ENCODE measurements at places on chromosomes 12 and 14. TPM values are rescaled to one million over a fixed set of nuclear protein-coding genes. Genes with fewer than 3 reads are reported as not detected.

- no peak overlapping the region for H3K27ac ChIP-seq
- no peaks in the 10 kb centered on the region for H3K27me3 ChIP-seq
Measured at GRCh38 chr12:126400831-126401230, 1335.6 kb downstream of the AACS start.

The DIO2 gene
- 10.7 TPM for total RNA-seq

The SPRYD4 gene
- 2.1 TPM for total RNA-seq

- no peak overlapping the region for H3K27ac ChIP-seq
- H3K27me3 ChIP-seq: no peaks in the 10 kb centered on the region
- no peak overlapping the region for H3K4me3 ChIP-seq
- no peaks in the 10 kb centered on the region for H3K36me3 ChIP-seq
- no peak for DNase-seq
Measured at GRCh38 chr12:41162461-41162860, 25.7 kb upstream of the PDZRN4 start.

DNA sequence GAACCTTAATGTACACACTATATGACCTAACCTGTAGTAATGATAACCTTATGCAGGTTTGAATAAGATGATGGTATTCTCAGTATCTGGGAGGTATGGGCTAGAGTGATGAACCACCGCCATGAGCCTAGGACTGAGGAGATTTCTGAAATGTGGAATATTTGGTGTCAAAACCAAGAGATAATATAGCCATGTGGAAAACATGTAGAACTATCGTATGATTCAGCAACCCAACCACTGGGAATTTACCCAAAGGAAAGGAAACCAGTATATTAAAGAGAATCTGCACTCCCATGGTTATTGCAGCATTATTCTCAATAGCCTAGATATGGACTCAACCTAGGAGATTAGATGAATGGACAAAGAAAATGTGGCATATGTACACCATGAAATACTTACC, 271.7 kb upstream of the BTG1 start:
- no peak overlapping the region for H3K27ac ChIP-seq
- DNase-seq: no peak
- H3K36me3 ChIP-seq: no peaks in the 10 kb centered on the region
- no peaks in the 10 kb centered on the region for H3K27me3 ChIP-seq
- no peak overlapping the region for H3K4me3 ChIP-seq

The PTMS gene
- total RNA-seq: 358 TPM

GRCh38 chr12:53213348-53213747, 6.3 kb upstream of the ITGB7 start:
- no peaks in the 10 kb centered on the region for H3K4me1 ChIP-seq
- no peaks in the 10 kb centered on the region for H3K36me3 ChIP-seq
- no peak overlapping the region for H3K4me3 ChIP-seq
- no peak overlapping the region for H3K27ac ChIP-seq
- no peaks in the 10 kb centered on the region for H3K27me3 ChIP-seq

Measured in aorta (tissue), 5 donors.